ENCODE measurements at places on chromosomes 11 and 22. TPM values are rescaled to one million over a fixed set of nuclear protein-coding genes. Genes with fewer than 3 reads are reported as not detected.

DNA sequence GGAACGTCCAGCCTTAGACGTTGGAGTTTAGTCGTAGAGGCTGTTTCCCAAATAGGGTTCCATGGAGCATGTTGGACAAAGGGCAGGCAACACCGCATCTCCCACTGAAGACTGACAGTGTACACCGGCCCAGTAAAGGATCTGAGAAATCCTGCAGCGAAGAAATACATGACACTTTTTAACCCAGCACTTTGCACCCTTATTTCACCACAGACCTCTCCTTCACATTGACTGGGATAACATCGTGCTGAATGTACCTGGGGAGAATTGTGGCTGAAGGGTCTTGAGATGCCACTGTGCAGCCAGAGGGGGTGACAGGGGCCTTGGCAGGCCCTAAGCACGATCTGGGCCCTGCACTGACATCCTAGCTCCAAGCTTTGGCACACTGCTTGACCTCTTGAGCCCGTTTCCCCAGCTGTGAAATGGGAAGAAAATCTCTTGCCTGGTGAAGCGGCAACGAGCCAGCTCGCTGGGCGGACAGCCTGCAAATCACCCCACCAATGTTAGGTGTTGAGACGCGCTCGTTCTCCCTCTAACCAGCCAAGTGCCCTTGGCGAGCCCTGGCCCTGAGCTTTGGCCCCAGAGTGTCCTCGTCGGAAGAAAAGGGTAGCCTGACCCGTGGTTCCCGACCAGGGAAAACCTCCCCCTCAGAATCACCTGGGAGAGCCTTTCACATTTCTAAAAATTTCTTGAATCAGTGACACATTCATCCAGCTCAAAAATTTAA, 13.4 kb downstream of the CD5 start:
- no peaks in the 10 kb centered on the region for H3K36me3 ChIP-seq
- no peak overlapping the region for H3K4me3 ChIP-seq
- H3K27me3 ChIP-seq, result no peaks in the 10 kb centered on the region
- DNase-seq, result no peak
- no peak overlapping the region for H3K27ac ChIP-seq

DNA sequence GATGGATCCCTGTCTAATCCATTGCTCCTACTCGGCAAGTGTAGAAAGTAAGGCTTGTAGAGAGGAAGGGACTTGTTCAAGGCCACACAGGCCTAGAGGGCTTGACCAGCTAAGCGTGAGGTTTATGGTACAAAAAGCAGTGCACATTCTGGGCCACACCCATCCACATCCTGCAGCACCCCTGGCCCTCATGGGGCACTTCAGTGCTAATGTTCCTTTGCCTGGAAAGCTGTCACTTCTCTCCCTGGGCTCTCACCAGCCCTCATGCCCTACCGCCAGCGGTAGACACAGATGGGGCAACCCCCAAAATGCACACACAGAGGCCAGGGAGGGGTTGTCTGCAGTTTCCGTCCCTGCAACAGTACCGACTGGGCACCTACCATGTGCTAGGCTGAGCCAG, 7.1 kb upstream of the MGAT3 start:
- H3K27me3 ChIP-seq, result no peaks in the 10 kb centered on the region
- no peak overlapping the region for H3K27ac ChIP-seq
- H3K4me1 ChIP-seq, result no peaks in the 10 kb centered on the region
- H3K4me3 ChIP-seq, result no peak overlapping the region
- no peaks in the 10 kb centered on the region for H3K36me3 ChIP-seq
- DNase-seq, result no peak

The MAPK8IP1 gene
- total RNA-seq, result 10.4 TPM

DNA sequence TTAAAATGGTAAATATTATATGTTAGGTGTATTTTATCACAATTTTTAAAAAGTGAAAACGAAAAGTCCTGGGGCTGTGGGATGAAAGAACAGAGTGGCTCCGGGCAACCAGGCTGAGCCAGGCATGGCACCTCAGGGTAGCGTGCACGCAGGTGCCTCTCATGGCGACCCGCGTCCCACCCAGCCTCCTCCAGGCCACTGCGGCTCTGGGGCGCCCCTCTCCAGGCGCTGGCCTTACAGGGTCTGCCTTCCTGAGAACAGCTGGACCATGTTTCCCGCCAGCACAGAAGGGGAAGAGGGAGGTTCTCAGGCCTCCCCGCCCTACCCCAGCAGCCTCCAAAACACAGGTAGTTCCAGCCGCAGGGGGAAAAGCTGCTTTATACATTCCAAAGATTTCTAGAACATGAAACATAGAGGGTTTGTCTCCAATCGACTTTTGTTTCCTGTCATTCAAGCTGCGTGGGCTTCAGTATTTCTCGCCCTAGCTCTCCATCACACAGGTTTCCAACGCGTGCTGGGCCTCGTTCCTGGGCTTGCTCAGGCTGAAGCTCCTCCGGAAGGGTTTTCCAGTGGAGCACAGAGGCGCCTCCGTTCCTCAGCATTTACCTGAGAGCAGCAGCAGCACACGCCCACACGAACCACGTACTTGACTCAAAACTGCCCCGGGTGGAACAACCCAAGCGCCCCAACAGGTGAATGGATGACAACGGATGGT, 10.5 kb downstream of the EHD1 start:
- no peaks in the 10 kb centered on the region for H3K27me3 ChIP-seq
- peaks cover 7% of the 10 kb centered on the region for H3K36me3 ChIP-seq
- DNase-seq, result no peak
- peak overlapping the region; percentile 98 for H3K27ac ChIP-seq
- H3K4me1 ChIP-seq, result peaks cover 80% of the 10 kb centered on the region
- no peak overlapping the region for H3K4me3 ChIP-seq

The GAL3ST1 gene
- total RNA-seq, result 2.2 TPM

DNA sequence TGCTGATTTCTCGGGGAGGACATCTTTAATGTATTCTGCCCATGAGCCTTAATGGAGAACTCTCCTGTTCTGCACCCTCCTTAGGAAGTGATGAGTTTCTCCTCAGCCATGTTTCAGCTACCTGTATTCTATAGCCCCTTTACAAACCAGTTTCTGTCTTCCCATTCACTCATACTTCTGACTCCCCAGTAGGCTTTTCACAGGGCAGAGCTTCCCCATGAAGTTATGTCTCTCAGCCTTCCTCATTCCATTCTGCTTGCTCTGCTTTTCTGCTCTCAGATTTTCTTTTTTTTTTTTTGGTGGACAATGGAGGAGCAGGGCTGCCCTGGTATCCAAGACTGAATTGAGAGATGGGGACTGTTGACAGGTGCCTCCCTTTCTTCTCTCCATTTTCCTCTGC, 4.3 kb upstream of the OR52R1 start:
- H3K4me3 ChIP-seq, result no peak overlapping the region
- no peak for DNase-seq
- H3K4me1 ChIP-seq, result no peaks in the 10 kb centered on the region
- H3K27ac ChIP-seq, result no peak overlapping the region
- H3K27me3 ChIP-seq, result no peaks in the 10 kb centered on the region
- H3K36me3 ChIP-seq, result no peaks in the 10 kb centered on the region

The SLC5A12 gene
- 0.68 TPM for total RNA-seq

The OR4D9 gene
- not detected for total RNA-seq

DNA sequence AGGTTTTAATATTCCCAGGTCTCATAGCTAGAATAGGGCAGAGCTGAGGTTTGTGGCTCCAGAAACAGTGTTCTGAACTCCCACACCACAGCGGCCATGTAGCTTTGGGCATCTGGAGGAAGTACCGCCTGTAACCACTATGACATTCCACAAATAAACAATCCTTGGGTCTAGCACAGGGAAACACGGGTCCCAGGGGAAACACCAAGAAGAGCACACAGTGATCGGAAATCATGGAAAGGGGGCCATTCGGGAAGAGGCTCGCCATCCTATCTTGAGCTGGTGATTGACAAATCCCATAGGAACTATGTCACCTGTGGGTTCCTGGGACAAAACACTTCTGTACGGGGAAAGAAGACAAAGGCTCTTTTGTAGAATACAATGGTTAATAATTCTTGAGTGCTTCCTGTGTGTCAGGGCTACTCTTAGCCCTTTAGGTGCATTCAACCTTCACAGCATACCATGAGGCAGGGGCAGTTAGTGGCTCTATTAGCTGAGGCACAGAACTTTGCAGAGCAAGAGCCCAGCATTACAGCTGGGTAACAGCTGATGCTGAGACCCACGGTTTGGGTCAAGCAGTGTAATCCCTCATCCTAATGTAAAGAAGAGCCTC, 514.2 kb downstream of the NTM start:
- no peak for DNase-seq
- H3K27me3 ChIP-seq, result no peaks in the 10 kb centered on the region
- no peaks in the 10 kb centered on the region for H3K4me1 ChIP-seq
- H3K27ac ChIP-seq, result no peak overlapping the region
- no peaks in the 10 kb centered on the region for H3K36me3 ChIP-seq

DNA sequence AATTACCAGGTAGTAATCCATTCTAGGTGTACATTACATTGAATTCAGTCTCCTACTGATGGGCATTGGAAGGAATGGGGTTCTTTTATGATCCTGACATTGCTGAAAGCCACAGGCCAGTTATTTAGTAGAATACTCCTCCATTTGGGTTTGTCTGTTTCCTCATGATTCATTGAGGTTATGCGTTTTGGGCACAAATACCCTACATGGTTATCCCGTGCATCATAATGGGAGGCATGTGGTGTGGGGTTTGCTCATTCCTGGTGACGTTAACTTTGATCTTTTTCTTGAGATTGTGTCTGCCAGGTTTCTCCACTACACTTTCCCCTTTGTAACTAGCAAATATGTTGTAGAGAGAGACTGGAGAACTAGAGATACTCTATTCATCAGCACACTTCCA, 5.5 kb downstream of the FOLR3 start:
- no peak overlapping the region for H3K27ac ChIP-seq
- no peak overlapping the region for H3K4me3 ChIP-seq
- DNase-seq, result no peak
- no peaks in the 10 kb centered on the region for H3K4me1 ChIP-seq
- H3K27me3 ChIP-seq, result no peaks in the 10 kb centered on the region

DNA sequence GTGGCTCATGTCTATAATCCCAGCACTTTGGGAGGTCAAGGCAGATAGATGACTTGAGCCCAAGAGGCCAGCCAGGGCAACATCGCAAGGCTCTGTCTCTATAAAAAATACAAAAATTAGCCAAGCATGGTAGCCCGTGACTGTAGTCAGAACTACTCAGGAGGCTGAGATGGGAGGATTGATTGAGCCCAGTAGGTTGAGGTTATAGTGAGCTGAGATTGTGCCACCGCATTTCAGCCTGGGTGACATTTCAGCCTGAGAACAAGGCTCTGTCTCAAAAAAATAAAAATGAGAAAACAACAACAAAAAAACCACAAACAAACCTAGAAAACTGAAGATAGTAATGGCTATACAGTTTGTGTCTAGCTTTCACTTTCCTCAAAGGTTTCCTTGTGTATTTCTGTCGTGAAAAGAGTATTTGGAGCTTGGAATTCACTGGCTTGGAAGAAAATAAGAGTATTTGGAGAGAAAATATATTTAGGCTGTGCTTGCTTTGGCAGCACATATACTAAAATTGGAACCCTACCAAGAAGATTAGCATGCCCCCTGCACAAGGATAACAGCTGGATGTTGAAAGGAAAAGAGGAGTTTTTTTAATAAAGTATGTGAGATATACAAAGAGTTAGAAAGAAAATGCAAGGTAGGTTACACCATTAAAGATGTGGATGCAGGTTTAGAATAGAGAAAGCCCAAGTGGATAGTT, 3.9 kb upstream of the BIRC3 start:
- H3K36me3 ChIP-seq, result no peaks in the 10 kb centered on the region
- no peak for DNase-seq
- H3K27me3 ChIP-seq, result no peaks in the 10 kb centered on the region
- peaks cover 11% of the 10 kb centered on the region for H3K4me1 ChIP-seq

The BACE1 gene
- 37.2 TPM for total RNA-seq

DNA sequence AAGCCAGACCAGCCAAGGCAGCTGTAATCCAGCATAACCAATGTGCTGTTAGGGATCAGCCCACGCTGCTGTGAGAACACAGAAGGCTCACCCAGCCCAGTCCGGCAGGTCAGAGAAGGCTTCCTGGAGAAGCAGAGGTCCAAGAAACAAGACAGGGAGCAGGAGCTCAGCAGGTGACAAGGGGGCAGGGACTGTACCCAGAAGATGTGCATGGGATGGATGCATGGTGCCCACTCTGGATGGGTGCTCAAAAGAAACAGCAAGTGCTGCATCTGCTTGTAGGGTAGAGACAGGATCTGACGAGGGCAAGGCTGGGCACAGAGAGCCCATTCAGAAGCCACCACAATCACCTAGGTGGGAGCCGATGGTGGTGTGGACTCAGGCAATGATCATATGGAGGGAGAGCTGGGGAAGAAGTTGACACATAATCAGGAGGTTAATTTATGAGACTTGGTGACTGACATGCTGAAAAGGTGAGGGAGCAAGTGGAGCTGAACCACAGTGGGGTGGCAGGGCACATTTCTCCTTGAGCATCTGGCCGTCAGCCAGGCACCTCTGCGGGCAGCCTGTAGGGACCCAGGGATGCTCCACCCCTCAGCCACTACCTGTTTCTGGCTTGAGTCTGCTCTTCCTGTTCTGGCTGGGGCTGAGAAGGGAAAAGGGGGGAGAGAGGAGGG, 102.3 kb upstream of the DRD2 start:
- H3K27ac ChIP-seq, result no peak overlapping the region
- no peak overlapping the region for H3K4me3 ChIP-seq
- DNase-seq, result no peak
- H3K36me3 ChIP-seq, result no peaks in the 10 kb centered on the region

DNA sequence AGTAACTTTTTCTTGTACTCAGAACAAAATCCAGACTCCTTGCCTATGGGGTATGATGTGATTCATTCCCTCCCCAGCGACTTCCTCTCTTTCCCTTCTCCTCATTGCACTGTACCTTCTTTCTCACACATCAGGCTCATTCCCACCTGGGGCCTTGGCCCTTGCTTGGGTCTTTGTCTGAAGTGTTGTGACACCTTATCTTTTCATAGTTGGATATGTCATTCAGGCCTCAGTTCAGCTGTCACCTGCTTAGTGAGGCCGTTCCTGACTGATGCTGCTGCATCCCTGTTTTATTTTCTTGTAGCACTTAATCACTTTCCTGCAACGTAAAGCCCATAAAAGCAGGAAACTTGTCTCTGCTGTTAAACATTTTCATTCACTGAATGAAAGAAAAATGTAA, 39.9 kb downstream of the ZDHHC13 start:
- H3K27me3 ChIP-seq, result no peaks in the 10 kb centered on the region
- no peak for DNase-seq
- H3K27ac ChIP-seq, result no peak overlapping the region
- no peaks in the 10 kb centered on the region for H3K4me1 ChIP-seq
- H3K4me3 ChIP-seq, result no peak overlapping the region

The SGSM1 gene
- 11.1 TPM for total RNA-seq

- H3K4me3 ChIP-seq, result peak overlapping the region; percentile 65
- DNase-seq, result no peak
- no peak overlapping the region for H3K27ac ChIP-seq
Measured at GRCh38 chr11:27722117-27722952, 22.1 kb upstream of the BDNF start.

GRCh38 chr11:111539426-111540113, 950 bp upstream of the LAYN start:
- DNase-seq, result no peak
- H3K36me3 ChIP-seq, result no peaks in the 10 kb centered on the region
- H3K4me3 ChIP-seq, result peak overlapping the region; percentile 80

- H3K27me3 ChIP-seq, result no peaks in the 10 kb centered on the region
- no peaks in the 10 kb centered on the region for H3K36me3 ChIP-seq
- H3K4me1 ChIP-seq, result peaks cover 20% of the 10 kb centered on the region
- peak; percentile 28 for DNase-seq
- H3K4me3 ChIP-seq, result peak within 1 kb of the TSS; percentile 55
- H3K27ac ChIP-seq, result no peak within 1 kb of the TSS
Measured at GRCh38 chr22:41699264-41700107, at the start of gene MEI1. Gene MEI1 (plus strand): TSS chr22:41699503. CDS start chr22:41699539, 36 bp downstream.

The PGAP2 gene
- total RNA-seq, result 22.5 TPM

GRCh38 chr11:90593099-90593498, 370.2 kb upstream of the CHORDC1 start:
- DNase-seq, result no peak
- no peaks in the 10 kb centered on the region for H3K27me3 ChIP-seq
- H3K36me3 ChIP-seq, result no peaks in the 10 kb centered on the region
- H3K4me1 ChIP-seq, result no peaks in the 10 kb centered on the region
- H3K27ac ChIP-seq, result no peak overlapping the region

The SYT13 gene
- not detected for total RNA-seq

All from thoracic aorta (tissue), 2 donors.